ENCODE measurements at places on chromosomes 4 and X. TPM values are rescaled to one million over a fixed set of nuclear protein-coding genes. Genes with fewer than 3 reads are reported as not detected.

- no peaks in the 10 kb centered on the region for H3K27me3 ChIP-seq
- no peaks in the 10 kb centered on the region for H3K4me1 ChIP-seq
- no peak overlapping the region for H3K4me3 ChIP-seq
- no peak overlapping the region for H3K27ac ChIP-seq
These were observed 233.5 kb upstream of the GYPA start for GRCh38 chr4:144374065-144374464.

DNA sequence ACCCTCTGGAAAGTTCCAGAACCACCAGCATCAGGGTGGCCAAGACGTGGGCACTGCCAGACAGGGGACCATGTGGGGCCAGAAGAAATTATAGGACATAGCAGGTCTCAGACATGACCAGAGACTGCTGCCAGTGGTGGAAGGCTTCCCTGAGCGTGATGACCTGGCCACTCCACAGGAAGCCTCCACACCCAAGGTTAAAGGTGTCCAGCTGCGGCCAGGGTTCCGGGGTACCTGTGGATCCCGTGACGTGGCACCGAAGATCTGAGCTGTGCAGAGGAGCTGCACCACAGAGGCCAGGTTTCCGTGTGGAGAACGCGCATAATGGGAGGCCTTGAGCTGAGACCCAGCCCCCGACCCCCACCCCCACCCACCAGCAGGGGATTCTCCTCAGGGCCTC, 16.4 kb upstream of the CTBP1 start:
- no peak for DNase-seq
- H3K4me3 ChIP-seq, result no peak overlapping the region
- H3K36me3 ChIP-seq, result no peaks in the 10 kb centered on the region

DNA sequence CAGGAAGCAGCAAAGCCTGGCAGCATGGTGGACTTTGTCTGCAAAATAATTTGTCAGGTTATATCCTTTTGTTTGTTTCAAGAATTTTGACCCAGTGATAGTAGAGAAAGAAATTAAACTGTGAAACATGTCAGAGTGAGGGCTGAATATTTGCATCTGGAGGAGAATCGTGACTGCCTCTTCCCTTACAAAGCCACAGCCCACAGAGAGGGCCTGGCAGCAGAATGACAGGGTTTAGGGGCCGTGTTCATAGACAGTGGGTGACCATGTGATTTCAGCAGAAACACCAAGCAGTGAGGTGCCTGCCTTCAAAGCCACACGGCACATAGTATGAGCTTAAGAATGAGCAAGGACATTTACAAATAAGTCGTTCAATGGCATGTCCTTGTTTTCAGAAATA, 24.4 kb upstream of the PLAC8 start:
- H3K27me3 ChIP-seq, result no peaks in the 10 kb centered on the region
- H3K4me1 ChIP-seq, result no peaks in the 10 kb centered on the region
- peak overlapping the region; percentile 11 for H3K27ac ChIP-seq
- H3K36me3 ChIP-seq, result no peaks in the 10 kb centered on the region

Gene FAM13A
- total RNA-seq, result 34.0 TPM

Gene SOD3
- total RNA-seq, result 22.3 TPM

Gene COL4A6
- total RNA-seq, result 1.8 TPM

Gene PPEF2
- total RNA-seq, result not detected

Gene FAM156B
- total RNA-seq, result 6.7 TPM

Data from colonic mucosa (tissue), 4 donors.